Activated T-cell treated with anti-CD3 and anti-CD28 coated beads for 24 hours (primary cell): ENCODE measurements at places on chromosomes 1 and 21.
A peak's percentile ranks its signal among the peaks of the same experiment; 100 is the strongest.

DNA sequence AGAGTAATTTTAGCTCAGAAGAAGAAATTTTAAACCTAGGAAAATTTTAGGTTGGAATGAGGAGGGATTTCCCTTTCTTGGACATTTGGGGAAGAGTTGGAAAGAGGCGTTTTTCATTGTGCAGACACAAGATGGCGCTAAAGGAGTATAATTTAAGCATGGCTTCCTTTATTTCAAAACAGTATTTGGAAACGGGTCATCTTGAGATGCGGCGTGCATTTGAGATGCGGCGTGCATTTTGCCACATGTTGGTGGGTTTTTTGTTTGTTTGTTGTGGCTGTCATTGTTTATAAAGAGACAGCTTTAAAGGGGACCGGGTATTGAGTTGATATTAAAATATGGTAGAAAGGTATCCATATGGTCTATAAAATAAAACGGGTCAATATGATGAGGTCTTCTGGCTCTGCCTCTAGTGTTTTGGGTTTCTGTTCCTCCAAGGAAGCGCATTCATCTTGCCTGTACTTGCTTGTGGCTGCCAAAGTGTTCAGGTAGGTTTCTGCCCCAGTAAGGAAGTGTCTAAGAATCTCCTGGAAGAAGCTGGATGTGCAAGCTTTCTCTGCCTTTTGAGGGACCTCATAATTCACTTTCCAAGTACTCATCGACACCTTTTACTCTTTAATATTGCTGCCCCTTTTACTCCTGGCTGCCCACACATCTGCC lies 210.3 kb downstream of the SLC35F3 start:
- peak; percentile 4 for DNase-seq

DNA sequence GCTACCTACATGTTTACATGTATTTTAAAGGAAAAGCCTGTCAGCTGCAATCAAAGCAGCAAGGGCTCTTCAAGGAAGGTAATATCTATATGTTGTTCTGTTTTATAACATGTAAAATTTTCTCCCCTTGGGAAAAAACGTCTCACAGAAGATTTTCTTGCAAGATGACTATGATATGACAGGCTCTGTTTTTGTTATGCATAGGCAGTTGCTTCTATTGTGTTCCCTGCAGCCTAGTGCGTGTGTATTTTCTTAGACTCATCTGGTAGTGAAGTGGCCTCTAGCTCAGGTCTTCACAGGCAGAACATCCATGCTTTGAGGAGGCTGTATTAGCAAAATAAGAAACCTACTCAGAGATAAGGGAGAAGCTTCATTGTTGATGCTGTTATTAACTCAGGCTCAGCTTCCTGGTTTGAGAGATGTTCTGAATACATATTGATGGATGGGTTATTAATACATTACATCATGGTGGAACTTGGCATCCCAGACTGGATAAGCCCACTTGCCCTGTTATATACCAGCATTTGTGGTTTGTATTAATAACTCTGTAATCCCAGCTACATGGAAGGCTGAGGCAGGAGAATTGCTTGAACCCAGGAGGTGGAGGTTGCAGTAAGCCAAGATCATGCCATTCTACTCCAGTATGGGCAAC lies 35.8 kb downstream of the LAMC1 start:
- no peak for DNase-seq

GRCh38 chr1:89606227-89606980 lies 26.5 kb upstream of the LRRC8C start:
- DNase-seq = no peak

- no peak for DNase-seq
Measured at GRCh38 chr21:39788383-39788782, 43.4 kb downstream of the IGSF5 start.

DNA sequence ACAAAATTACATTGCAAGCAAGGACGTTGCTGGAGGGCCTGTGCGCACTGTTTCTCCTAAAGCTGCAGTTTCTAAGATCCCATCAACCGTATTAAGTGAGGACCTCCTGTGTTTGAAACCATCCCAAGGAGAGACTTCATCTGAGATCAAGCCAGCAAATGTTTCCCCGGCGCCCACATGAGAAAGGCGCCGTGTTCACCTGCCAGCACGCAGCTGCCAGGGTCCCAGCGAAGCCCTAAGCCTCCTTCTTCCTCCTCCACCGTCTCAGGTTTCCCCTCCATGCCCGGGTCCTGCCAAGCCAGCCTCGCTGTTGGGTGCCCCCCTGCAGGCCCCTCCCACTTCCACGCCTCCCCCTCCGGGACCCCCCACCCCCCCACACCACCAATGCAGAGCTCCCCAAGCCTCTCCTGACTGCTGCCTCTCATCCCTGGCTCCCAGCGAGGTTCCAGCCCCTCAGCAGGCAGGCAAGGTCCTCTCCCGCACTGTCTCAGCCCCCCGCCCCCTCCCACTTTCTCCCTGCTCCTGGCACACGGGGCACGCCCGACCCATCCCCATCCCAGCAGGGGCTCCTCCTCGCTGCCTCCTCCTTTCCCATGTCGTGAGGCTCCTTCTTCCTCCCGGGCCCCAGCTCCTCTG lies 8.6 kb upstream of the TFF1 start:
- DNase-seq = no peak

GRCh38 chr1:112935461-112936111 lies 20.4 kb downstream of the SLC16A1 start:
- no peak for DNase-seq

- no peak for DNase-seq
Measured at GRCh38 chr1:6358757-6359201, 34.8 kb downstream of the ACOT7 start.

DNA sequence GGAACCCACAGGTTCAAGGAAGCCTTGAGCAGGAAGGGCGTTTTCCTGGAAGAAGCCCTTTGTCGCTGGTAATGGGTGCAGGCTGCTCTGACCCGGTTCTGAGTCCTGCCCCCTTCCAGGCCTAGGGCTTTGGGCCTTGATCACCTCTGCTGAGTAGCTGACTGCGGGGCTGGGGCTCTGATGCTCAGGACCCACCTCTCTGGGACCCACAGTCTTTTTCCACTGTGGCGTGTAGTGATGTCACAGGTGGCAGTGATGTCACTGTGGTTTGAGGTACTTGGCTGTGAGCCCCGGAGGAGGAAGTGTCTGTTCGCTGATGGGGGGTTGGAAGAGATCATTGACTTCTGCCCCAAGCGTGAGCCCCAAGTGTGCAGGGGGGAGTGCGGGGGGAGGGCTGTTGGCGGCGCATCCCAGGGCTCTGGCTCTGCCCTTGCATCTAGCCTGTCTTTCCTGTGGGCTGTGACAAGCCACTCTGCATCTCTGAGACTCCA lies 6.9 kb downstream of the TNFRSF1B start:
- DNase-seq = peak; percentile 84

GRCh38 chr1:234144901-234145300 lies 228.4 kb upstream of the COA6 start:
- DNase-seq = no peak

DNA sequence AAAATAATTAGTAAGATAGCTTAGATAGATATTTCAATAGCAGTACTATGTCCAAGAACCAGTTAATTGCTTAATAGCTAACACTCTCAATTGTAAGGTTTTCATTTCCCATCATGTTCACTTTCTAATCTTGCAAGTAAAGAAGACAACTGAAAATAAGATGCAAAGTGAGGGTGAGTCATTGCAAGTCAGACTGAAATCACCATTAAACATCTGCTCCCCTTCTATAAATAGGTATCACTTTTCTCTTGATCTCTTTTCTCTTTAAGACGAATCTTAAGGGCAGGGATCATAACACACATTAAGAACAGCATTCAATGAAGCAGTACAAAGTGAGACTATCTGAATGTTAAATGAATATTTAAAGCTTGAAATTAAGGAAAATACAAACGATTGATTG lies 40.4 kb downstream of the UBR4 start:
- DNase-seq = no peak

GRCh38 chr1:225834417-225835329 lies 24.7 kb downstream of the EPHX1 start:
- DNase-seq = no peak

- DNase-seq = no peak
Measured at GRCh38 chr21:39111931-39112550, 71.2 kb downstream of the PSMG1 start.

DNA sequence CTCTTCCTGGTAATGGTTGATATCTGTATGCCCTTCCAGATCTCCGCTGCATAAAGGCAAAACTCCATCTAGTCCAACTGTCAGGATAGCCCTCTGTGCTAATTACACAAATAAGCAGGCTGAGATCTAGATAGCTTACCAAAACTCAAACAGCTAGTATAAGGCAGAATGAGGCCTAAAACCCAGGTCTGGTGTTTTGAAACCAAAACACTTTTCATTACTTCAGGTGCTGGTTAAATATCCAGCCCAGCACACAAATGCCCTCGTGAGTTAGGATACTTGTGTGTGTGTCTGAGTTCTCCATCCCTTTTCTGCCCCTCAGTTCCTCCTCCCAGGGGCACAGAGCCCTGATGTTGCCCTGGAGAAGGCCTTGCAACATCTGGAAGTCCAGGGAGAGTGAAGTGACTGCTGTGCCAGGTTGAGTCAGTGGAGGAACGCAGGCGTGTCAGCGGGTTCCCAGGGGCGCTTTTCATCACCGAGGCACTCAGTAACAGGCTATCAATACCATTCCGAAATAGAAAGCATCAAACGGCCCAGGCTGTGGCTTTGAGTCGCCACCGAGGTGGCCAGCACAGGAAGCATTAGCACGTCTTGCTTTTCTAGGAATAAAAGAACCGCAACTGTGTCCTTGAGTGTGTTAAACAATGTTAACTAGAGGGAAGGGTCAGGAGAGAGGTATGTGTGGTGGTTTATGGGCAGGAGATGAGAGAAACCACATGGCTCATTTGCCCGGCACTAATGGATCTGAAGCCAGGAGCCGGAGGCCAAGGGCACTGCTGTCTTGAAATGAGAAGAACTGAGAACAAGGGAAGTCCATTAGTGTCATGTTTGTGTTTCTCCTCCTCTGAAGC lies 90.7 kb upstream of the WLS start:
- no peak for DNase-seq

DNA sequence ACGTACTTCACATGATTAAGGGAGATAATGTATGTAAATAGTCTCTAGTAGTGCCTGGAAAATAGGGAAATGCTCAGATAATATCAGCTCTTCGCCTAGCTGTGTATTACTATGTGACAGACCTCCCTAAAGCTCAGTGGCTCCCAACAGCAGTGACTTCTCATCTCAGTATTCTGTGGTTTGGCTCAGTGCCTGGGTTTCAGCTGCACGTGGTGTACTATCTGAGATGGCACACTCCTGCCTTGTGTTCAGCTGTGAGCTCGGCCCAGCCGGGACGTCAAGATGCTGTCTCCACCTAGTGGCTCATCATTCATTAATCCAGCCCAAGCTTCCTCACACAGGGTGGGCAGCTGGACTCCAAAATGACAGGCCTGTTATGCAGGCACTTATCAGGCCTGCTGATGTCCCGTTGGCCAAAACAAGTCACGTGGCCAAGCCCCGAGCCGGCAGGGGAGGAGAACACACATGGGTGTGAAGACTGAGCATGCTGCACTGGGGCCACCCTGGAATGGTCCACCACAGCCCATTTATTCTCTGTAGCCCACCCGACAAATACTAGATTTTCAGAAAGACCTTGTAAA lies 17.8 kb downstream of the SLFNL1 start:
- DNase-seq = peak; percentile 83

DNA sequence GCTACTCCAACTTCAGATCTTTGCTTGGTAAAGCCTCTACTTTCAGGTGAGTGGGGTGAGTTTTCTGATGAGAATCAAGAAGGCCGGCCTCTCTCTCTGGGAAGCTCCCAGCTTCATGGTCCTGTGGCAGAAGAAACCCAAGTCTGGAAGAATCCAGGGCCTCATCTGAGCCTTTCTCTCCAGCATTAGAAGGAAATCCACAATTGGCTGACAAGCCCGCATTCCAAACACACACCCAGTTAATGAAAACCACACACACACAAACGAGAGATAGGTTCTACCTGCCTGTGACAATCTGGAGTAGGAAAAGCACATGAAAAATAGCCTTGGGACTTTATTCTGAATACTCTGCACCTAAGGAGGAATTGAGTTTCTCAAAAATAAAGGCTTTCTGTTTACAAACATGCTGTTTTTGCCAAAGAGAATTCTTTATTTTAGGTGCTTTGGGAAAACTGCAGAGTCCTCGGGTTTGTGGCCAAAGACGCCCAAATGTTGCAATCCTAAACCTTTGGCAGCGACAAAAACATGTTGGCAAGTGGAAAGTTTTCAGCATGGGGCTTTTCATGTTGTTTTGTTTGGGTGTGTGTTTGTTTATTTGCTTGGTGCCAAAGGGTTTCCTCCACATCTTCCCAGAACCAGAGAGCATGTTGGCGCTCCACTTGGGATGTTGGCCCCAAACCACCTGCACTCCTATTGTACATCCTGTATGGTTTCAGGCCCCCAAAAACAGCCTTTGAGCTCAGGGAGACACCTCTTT lies 216.2 kb downstream of the SETD4 start:
- no peak for DNase-seq

DNA sequence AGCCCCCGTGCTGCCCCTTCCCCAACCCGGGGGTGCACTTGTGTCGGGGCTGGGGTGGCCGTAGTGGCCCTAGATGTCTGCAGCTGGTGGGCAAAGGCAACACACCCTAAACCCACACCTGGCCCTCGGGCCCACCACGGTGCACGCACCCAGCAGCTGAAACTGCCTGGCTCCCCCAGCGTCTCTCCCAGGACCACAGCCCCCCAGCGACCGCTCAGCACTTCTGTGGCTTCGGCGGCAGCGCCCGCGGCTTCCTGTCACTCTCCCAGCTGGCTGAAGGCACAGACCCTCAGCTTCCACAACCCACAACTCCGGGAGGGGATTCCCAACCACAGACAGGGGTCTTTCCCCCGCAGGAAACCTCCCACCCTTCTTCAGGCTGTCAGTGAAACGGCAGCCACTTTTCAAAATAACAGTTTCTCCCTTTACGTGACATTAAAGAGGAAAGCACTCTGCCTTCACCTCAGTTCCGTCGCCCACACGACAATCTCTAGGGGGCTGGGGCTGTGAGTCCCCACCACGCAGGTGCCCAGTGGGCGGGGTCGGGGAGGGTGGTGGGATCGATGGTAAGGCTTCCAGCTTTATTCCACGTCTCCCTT lies 40.7 kb upstream of the COL6A2 start:
- DNase-seq = peak; percentile 28

- DNase-seq = peak; percentile 57
Measured at GRCh38 chr1:26110731-26111529, 694 bp upstream of the PDIK1L start.

DNA sequence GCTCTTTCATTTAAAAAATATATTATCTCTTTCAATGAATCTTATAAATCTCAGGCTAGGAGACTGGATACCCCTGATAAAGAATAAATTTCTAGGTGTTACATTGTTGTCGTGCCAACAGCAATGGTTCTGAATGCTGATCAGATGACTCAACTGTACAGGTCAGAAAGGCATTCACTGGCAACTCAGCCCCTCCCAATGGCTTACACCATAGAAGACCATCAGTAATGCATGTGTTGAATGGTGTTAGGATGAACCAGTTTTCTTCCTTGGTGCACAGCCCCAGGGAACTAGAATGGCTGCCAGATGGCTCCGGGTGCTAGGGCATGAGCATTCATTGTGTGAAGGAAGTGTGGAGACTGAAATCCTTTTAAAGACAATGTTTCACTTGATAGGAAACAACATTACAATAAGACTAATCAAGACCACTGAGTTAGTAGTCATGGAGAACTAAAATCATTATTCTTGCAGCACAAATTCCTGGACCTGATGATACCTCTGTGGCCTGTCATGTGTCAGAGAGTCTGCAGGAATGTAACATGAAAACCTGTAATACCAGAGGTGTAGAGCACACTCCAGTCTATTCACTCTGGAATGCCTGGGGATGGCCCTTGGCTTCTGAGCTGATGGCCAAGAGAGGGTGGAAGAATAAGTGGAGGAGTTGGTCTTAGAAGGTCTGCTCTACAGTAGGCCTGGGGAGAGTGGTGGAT lies 187.7 kb upstream of the LMO4 start:
- no peak for DNase-seq
